ENCODE measurements at places on chromosomes 2 and 18.

DNA sequence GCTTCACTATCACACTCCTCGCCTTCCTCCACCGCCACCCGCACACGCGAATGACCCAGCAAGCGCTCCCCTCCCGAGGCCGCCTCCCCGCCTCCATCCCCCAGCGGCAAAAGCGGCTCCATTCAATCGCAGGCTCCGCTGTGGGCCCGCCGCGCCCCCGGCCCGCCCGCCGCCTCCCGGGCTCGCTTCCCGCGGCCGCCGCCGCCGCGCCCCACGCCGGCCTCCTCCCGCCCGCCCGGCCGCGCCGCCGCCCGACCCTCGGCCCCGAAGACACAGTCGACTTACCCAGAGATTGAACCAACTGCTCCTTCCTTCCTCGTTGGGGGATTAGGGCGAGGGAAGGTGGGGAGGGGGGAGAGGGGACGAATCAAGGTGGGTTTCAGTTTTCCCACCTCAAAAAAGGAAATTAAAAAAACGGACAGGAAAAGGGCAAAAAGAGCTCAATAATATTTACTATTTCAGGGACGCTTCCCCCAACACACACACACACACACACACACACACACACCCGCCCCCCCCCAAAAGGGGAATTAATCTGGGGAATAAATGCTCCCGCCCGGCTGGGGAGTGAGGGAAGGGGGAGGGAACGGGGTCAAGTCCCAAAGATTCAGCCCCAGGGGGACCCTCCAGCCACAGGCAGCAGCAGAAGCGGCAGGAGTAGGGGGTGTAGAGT lies 743 bp downstream of the XPO1 start:
- DNase-seq: no peak

- no peak for DNase-seq
Measured at GRCh38 chr2:134027980-134028379, 225.9 kb upstream of the MGAT5 start.

DNA sequence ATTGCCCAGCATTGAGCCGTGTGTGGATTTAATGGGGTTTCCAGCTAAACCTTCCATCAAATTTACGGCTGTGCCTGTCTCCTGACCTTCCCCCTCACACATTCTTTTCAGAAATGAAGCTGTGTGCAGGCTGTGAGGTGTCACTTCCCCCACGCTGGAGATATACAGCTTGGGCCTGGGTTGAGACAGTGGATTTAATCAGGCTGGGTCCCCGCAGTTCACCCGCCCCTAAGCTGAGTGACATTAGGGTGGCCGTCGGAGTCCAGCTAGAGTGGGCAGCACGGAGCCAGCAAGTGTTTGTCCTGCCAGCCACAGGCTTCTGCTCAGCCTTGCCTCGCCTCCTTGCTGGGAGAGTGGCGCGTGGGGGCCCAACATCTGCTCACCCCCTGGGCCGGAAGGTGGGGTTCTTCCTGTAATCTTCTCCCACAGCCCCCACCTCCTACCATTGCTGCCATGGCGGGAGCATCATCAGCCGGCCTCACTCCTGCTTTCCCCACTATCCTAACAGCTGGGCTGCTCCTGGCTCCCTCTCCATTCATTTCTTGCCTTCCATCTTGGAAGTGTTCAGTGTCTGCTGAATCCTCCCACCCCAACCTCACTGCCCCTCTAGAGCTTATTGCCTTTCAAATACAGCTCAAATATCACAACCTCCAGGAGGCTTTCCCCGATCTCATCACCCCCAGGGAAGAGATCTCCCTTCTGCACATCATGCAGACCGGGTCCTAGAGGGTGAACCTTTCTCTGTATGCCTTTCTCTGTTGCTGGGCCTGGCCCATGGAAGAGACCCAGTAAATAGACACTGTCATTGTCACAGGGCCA lies 149.0 kb downstream of the GLI2 start:
- DNase-seq: no peak

GRCh38 chr2:154466226-154466625 lies 232.3 kb upstream of the KCNJ3 start:
- no peak for DNase-seq

GRCh38 chr2:110770959-110771431 lies 38.6 kb downstream of the ACOXL start:
- no peak for DNase-seq

GRCh38 chr2:185785851-185786473 lies 47.4 kb downstream of the FSIP2 start:
- no peak for DNase-seq

- no peak for DNase-seq
Measured at GRCh38 chr18:31721601-31722000, 37.2 kb upstream of the B4GALT6 start.

- peak; percentile 96 for DNase-seq
Measured at GRCh38 chr2:40240070-40240469, 211.8 kb downstream of the SLC8A1 start.

GRCh38 chr18:56721031-56721430 lies 69.9 kb downstream of the WDR7 start:
- no peak for DNase-seq

- no peak for DNase-seq
Measured at GRCh38 chr2:16441431-16441830, 224.2 kb downstream of the CYRIA start.

DNA sequence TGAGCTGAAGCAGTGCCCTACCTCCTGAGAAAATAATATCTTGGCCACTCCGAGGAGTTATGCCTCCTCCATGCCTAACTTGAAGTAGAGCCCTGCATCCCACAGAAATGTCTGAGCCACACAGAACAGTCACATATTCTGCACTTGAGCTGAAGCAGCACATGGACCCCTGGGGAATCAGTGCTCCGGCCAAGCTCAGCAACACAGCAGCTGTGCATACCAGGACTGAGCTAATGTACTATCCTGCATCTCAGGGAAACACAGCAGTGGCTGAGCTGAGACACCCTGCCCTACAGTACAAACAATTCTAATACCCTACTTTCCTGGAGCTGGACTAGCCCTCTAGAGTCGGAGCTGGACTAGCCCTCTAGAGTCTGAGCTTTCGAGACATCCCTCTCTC lies 166.9 kb downstream of the ZNF516 start:
- DNase-seq: peak; percentile 36

DNA sequence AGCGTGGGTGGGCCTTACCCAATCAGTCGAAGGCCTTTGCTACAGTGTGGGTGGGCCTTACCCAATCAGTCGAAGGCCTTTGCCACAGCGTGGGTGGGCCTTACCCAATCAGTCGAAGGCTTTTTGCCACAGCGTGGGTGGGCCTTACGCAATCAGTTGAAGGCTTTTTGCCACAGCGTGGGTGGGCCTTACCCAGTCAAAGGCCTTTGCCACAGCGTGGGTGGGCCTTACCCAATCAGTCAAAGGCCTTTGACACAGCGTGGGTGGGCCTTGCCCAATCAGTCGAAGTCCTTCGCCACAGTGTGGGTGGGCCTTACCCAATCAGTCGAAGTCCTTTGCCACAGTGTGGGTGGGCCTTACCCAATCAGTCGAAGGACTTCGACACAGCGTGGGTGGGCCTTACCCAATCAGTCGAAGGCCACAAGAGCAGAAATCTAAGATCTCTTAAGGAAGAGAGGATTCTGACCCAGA lies 16.3 kb upstream of the GAL3ST2 start:
- DNase-seq: no peak

DNA sequence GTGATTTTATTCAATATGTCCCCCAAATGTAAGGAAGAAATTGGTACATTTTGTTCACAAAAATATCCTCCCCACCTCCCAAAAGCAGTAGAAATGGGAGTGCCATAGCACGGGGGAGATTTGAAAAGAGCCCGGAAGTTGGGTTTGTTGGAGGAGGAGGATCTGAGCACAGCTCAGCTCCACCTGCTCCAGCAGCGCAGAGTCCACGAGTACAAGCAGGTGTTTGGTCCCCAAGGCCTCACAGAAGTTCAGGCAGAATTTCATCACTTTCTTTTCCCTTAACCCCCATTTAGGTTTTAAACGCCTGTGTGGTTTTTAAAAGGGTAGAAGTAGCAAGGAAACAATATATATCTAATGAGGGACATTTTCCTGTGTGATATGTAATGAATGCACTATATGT lies 56.0 kb downstream of the TRAPPC12 start:
- no peak for DNase-seq

DNA sequence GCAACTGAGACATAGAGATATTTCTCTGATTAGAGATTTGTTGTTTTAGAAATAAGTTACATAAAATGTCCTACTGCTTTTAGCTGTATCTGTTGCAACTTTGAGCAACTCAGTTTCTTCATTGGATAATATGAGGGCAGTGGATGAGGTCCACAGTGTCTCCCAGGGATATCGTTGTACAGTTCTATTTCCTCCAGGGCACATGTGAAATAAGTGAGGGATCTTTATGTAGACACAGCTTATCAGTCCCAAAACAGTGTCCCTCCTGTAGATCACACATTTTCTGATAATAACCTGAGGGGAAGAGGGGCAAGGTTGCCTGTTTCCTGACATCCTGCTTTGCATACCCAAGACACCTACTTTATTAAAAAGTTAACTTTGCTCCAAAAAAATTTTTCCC lies 1231.2 kb upstream of the ZEB2 start:
- no peak for DNase-seq

DNA sequence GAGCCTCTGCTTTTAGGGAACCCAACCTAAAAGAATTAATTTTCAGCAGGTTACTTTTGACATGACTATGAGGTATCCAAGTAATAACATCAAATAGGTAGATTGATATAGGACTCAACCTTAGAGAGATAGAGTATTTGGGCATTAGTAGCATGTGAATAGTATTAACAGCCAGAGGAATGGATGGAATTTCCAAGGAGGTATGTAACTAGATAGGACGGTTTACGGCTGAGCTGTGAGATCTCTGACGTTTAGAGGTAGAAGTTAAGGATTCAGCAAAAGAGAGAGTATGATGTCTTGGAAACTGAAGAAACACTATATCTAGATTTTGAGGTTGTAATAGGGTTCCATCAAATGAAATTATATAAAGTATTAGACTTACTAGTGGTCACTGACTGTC lies 70.3 kb downstream of the HNMT start:
- DNase-seq: no peak

- no peak for DNase-seq
Measured at GRCh38 chr18:24051031-24051947, 36.7 kb downstream of the TTC39C start.

All from sigmoid colon (tissue), 7 donors.